ENCODE measurements at places on chromosomes 13 and 19.

GRCh38 chr19:3397266-3398022 lies 31.1 kb downstream of the NFIC start:
- no peak for DNase-seq

GRCh38 chr19:13880059-13881043 lies 3.4 kb downstream of the NANOS3 start:
- DNase-seq: no peak

DNA sequence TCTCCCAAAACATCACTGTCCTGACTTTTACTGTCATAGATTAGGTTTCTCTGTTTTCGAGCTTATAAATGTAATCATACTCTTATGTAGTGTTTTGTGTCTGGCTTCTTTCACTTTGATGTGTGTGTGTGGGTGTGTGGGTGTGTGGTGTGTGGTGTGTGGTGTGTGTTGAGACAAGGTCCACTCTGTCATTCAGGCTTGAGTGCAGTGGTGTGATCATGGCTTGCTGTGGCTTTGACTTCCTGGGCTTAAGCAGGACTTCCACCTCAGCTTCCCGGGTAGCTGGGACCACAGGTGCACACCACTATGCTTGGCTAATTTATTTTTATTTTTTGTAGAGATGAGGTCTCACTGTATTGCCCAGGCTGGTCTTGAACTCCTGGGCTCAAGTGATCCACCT lies 59.6 kb downstream of the PDS5B start:
- no peak for DNase-seq

- no peak for DNase-seq
These were observed 1.4 kb upstream of the USF2 start for GRCh38 chr19:35267353-35267817.

- no peak for DNase-seq
These were observed 43.3 kb downstream of the ZNF93 start for GRCh38 chr19:19943848-19944582.

- no peak for DNase-seq
These were observed 8.9 kb downstream of the OCEL1 start for GRCh38 chr19:17234911-17235299.

Measured in iPS DF 19.7 (cell line).